ENCODE measurements at places on chromosomes 5 and 9.

- DNase-seq: peak; percentile 41
These were observed 55.8 kb downstream of the PDCD1LG2 start for GRCh38 chr9:5566054-5566618.

DNA sequence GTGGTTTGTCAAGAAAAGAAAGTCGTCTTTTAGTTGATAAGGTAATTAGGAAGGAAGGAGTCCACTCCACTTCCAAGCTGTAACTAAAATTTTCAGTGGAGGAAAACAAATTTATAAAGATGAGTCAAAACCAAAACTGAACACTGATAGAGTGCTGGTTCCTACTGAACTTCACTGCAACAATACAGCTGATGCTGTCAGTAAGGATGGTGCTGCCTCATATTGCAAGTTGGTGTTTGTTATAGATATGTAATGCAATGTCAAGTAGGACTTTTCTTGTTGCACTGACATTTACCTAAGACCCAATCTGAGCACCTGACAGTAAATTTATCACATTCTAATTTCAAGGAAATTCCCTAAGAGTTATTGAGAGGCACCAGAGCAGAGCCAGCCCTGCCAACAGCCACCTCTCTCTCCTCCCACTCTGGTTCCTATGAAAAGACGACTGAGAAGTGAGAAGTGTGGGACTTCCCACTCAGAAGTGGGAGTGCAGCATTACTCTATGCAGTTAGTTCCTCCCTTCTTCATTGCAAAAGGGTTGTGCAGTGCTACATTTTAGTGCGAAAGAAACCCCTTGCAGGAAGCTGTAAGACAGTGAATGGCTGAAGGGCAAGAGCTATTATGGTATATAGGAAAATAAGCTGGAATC lies 350.8 kb downstream of the NFIB start:
- no peak for DNase-seq

- peak; percentile 19 for DNase-seq
These were observed 104.0 kb upstream of the ZNF366 start for GRCh38 chr5:72611118-72611730.

DNA sequence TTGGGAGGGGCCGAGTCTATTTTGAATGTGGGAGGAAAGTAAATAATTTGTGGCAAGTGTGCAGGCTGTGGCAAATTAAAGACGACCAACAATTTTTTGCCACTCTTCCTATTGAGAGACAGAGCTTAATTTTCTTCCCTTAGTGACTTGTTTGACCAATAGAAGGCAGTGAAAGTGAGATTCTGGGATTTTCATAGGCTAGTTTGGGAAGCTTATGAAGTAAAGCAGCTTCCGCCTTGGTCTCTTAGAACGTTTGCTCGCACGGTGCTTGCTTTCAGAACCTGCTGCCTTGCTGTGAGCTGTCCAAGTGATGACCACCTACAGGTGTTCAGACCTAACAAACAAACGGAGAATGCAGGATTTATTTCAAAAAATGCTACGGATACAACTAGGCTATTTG lies 6.7 kb upstream of the OR1N2 start:
- no peak for DNase-seq

GRCh38 chr9:38201844-38202243 lies 132.8 kb upstream of the SHB start:
- DNase-seq: no peak

GRCh38 chr9:116958881-116959280 lies 271.8 kb downstream of the TRIM32 start:
- DNase-seq: no peak

- DNase-seq: no peak
These were observed 72.7 kb downstream of the PHAX start for GRCh38 chr5:126673477-126673876.

DNA sequence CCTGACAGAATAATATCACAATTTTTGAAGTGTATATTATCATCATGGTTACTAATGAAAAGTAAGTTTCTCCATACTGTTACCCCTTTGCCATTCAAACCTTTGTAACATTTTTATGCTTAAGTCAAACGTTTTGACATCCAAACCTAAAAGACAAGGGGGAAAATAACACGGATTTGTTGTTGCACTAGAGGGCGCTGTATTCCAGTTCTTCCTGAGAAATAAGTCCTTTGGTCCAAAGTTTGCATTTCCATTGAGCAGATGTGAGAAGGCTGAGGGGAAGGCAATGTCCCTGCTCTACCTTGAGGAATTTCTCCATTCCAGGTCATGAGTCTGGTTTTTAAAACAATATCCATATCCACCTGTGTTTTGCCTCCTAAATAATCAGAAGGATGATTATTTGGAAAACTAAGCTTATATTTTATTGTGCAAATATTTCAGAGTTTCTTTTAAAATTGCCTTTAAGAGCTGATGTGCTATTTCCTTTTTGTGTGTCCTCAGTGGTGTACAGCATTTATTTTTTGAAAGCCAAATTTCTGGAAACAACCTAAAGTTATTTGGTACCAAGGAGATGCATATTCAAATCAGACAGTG lies 9.7 kb downstream of the LECT2 start:
- DNase-seq: peak; percentile 70

- DNase-seq: no peak
These were observed 111.9 kb downstream of the FBN2 start for GRCh38 chr5:128426090-128426534.

DNA sequence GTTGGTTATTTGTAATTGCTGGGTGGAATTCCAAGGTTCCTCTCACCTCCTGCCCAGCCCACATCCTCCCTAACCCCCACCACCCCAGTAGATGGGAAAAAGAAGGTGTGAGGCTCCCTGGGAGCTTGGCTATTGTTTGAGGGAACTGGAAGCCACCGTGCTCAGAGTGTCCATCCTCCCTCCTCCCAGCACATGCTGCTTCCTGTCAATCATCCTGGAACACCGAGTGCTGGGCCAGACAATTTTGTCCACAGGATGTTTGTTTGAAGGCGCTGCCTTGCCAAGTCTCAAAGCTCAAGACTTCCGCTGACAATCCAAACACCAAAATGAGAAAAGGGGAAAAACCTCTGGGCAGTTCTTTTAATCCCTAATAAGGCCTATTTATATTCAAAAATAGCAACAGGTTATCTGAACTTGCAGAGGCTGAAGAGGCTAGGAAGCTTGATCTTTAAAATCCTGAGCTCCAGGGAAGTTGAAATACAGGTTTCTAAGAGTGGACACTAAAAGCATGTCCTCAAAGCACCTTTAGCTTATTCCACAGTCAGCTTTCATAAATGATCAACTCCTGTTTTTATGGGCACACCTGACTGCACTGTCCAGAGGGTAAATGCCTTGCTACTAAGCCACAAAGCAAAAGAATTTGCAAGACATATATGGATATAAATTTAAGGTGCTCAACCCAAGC lies 286.7 kb downstream of the NFIB start:
- no peak for DNase-seq

DNA sequence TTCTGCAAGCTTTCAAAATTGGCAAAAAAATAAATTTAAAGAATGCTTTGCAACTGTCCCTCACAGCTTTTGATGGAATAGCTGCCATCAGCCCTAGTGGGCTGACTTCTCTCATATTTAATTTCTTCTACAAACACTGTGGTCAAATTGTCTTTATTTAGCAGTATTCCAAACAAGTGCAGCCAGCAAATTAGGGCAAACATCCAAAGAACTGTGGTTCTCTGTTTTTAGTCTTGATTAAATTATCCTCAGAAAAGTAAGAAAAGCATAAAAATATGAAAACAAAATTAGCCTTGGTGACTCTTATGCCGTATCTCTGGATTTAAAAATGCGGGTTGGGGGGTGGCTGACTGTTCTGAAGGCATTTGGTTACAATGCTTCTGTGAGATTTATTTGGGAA lies 95.8 kb upstream of the RETREG1 start:
- DNase-seq: no peak

DNA sequence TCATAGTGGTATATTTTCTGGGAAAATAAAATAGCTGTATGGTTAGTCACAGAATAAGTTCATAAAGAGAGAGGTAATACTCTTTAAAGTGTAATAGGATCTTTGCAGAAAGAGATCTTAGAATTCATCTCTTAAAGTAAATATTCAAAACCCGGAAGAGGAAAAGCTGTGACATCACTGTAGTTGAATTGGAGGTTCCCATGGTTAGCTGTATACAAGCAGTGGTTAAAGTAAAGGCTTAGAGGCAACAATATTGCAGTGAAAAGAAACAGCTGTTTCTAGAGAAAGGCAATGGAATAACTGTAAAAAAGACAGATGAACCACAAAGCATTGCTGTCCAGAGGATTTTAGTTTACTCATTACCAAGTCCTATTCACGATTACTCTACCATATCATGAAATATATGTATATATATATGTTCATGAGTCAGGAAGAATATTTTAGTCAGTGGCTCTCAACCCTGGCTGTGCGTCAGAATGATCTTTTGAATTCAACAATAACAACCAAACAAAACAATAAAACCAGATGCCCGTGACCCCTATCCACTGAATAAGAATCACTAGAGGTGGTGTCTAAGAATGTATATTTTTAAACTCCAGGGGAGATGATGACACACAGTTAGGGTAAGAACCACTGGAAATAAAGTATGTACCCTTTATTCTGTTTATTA lies 4.7 kb downstream of the ERCC6L2 start:
- no peak for DNase-seq

DNA sequence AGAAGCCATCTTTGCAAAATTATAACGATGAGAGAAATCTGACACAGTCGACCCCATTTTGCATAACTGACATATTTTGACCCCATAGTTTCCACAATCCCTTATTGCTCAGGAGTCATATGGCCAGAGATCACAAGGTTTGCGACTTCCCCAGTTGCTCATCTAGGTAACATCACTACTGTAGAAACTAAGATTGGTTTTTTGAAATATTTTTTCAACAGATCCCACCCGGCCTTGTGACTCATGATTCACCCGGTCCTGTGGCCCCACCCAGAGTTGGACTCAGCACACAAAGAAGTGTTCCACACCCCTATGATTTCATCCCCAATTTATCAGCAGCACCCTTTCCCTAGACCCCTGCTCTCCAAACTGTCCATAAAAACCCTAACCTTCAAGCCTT lies 50.2 kb downstream of the TIMD4 start:
- DNase-seq: no peak

- DNase-seq: no peak
These were observed 96.4 kb upstream of the SPRY4 start for GRCh38 chr5:142421228-142421617.

GRCh38 chr5:37951946-37952721 lies 112.3 kb upstream of the GDNF start:
- no peak for DNase-seq

- no peak for DNase-seq
These were observed 99.9 kb upstream of the PPP1R26 start for GRCh38 chr9:135379540-135380267.

DNA sequence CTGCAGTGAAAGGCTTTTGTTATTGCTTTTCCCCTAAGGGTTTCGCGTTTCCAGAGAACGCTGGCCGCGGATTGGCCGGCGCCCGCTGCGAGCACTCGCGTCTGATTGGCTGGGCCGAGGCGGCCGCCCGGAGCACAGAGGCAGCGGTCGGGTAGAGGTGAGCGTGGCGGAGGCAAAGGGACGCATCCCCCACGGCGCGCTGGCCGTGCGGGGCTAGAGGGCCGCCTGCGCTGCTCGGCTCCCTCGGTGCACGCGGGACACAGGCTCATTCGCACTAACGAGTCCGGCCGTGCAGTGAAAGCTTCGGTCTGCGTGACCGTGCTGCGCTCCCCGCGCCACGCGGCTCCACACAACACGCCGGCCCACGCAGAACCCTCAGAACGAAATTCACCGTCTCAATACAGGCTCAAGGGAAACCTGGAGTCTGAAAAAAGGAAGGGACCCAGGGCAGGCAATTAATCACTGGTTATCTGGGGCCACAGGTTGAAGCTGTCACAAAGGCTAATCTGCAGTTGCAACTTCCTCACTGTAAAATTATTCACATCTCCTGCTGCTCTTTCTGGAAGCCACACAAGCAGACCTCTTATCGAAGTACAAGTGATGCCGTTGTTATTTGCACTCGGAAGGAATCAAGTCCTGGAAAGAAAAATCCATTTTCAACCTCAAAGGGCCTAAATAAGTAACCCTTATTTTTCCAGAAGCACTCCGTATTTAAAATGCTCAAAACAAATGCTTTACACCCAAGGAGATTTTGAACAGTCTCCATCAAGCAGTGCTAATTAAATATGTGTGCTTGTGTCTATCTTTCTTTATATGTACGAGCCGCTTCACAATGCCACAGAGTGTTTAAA lies 94.6 kb downstream of the ZNF608 start:
- peak; percentile 65 for DNase-seq

DNA sequence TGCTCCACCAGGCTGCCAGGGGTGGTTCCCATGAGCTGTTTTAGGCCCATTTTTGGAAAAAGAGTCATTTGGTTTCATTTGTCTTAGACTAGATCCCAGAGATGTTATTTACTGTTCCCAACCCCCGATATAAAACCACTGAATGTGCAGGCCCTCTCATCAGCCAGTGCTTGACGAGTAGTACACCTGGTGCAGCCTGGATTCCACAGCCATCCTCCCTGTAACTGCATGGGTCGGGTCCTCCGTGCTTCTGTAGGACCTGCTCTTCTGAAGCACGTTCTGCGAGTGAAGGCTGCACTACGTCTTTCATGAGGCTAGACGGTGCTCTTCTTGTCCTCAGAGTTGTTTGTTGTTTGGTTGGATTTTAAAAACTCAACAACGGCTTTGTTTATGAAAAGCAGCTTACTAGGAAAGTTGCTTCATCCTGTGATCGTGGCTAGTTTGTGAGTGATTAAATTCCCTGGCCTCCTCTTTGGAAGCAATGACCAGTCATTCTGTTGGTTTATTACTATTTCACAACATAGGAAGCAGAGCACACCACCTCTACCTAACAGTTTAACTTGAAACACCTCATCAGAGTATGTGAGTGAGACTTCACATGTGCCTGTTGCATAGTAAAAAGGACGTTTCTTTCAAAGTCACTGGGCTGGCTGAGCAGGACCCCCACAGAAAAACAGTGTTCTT lies 135.2 kb downstream of the AOPEP start:
- peak; percentile 67 for DNase-seq

GRCh38 chr9:111052791-111053190 lies 14.5 kb upstream of the LPAR1 start:
- peak; percentile 60 for DNase-seq

DNA sequence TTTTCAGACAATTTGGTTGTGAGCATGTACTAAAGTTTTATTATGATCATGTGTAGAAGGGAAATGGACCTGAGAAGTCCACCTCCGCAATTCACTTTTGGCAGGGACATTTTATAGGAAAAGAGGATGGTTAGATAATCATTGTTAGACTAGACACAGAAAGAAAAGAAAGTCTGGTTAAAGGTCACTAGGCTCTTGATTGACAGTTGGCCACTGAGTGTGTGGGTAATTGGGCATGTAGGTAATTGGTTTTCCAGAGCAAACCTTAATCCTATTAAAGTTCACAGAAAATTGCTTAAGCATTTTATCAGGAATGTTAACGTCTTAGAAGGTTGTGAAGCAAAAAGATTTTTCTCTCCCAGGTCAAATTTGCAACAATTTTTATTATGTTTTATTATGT lies 158.5 kb upstream of the CLINT1 start:
- DNase-seq: no peak

All from RCC 7860 (cell line).